NCI-H1694 treated with DMSO at 0.1 percent for 48 hours (cell line): ENCODE measurements at places on chromosomes 7 and 10.

DNA sequence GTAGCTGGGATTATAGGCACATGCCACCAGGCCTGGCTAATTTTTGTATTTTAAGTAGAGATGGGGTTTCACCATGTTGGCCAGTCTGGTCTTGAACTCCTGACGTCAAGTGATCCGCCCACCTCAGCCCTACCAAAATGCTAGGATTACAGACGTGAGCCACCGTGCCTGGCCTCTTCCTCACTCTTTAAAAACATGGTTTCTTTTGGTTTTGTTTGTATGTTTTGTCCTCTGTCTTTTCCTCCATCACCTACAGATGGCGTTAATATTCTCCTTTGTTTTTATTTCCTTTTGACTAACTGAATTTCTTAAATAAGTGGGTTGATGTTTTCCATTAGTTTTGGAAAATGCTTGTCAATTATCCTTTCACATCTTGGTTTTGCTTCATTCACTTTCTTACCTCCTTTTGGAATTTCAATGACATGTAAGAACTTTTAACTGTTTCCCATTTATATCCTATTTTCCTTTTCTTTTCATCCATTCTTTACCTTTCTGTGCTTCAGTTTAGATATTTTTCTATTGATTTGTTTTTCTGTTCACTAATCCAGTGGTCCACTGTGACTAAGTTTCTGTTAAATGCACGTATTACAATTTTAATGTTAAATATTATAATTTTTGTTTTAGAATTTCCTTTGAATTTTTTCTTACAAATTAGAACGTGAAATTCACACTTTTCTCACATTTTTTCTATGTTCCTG is 104.1 kb downstream of the ZNF467 start:
- DNase-seq = peak; percentile 64

GRCh38 chr10:75435291-75435690 is 3.9 kb downstream of the LRMDA start:
- no peak for DNase-seq

DNA sequence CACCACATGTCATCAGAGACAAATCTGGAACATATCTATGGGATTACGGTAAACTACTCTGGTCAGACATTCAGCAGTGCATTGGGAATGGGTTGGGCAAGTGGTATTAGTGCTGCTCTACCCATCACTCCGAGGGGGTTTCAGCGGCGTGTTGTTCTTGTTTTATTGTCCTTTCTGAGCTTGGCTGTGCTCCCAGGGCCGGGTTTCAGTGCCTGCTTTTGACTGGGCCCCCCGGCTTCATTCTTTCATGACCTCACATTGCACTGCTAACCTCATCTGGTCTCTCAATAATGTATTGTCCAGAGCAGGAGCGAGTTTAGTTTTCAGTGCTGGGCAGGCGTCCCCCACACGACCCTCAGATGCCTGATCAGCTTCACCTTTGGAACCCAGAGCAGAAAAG is 364.6 kb downstream of the PAXIP1 start:
- DNase-seq = no peak

DNA sequence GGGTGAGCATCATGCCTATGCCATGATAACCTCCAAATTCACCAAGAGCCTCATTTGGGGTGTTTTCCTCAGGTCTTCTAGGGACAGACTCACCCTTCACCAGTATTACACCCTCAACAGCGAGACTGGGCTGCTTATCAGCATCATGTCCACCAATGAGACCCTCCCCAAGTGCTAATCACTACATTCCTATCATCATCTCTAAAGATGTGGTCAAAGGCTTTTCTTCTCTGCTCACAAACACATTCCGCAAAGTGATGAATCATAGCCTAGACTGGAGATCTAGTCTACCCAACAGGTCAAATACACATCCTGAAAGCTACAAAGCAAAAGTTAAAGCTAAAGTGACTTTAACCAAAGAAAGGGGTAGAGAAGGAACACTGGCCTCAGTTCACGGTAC is 75.3 kb upstream of the C7orf33 start:
- no peak for DNase-seq

DNA sequence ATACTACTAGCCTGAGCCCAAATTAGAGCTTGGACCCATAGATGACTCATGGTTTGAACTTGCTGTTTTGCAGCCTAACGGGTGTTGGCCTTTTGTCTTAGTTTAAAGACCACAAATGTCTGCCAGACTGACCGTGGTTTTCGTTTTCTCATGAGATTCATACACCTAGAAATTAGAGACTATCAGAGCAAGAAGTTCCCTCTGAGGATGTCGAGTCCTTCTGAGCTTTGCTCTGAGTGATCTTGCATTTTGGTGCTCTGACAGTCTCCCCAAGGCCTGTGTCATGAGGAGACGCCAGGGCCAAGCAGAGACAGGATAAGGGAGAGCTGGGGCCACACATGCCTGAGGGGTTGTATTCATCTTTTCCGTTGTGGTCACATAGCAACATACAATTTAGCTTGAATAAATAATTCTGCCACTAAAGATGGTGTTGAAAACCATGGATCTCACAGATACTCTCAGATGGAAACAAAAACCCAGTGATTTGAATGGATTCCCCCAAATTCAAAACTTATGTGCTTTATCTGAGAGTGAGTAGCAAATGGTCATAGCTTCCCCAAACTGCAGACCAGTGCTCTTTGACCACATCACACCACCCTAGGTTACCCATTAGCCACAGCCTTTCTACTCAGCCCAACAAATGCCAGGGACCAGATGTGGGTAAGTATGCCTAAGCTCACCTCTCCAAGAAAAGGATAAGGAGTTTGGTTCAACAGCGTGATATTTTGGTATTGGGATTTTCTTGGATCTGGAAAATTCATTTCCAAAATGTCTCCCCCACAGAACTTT is 762.0 kb upstream of the IGFBP3 start:
- DNase-seq = no peak

DNA sequence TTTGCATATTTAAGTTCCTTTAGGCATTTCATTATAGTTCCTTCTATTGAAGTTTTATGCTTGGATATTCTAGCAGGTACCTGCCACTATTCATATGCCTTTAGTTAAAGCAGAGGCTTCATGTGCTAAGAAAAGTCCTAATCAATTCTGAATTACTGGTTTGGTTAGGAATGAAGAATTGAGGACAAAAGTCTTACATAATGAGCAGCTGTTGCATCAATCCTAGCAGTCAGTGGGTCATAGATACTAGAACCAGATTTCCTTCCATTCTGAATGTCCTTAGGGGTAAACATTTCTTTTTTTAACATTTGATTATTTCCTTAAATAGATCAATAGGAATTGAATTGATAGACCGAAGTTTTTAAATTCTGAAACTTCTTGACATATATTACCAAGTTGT is 59.2 kb downstream of the CDK13 start:
- DNase-seq = no peak

- DNase-seq = no peak
Measured at GRCh38 chr10:63972949-63973827, 452.0 kb downstream of the REEP3 start.

DNA sequence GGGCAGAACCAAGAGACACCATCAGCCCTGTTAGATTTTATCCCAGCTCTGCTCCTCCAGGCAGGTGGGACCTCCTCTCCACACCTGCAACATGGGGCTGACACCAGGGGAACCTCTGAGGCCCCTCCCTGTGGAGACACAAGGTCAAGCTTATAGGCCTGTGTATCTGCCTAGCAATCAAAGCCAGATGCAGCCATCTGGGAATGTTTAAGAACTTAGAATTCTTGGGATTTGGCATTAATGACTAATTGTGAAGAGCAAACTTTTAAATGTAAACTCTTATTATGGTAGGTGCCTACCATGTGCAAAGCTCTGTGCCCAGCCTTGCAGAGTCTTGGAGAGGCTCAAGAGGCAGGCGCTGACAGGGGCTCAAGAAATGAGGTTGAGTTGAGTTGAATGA is 52.1 kb downstream of the TBATA start:
- no peak for DNase-seq

DNA sequence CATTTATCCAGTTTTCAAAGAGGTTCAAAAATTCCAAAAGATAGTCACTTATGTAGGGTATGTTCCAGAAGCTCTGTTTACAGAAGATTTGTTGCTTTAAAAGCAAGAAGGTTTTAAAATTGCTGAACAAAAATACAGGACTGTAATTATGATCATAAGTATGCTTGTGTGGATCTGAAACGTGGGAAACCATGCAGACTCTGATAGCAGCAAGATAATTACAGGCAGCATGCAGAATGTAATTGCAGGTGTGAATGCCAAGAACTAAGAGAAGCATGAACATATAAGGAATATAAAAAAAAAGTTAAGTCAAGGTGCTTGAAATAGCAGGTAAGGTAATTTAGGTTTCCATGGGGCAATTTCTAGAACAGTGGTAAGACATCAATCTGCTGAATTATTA is 405.7 kb downstream of the ARL4A start:
- DNase-seq = no peak

DNA sequence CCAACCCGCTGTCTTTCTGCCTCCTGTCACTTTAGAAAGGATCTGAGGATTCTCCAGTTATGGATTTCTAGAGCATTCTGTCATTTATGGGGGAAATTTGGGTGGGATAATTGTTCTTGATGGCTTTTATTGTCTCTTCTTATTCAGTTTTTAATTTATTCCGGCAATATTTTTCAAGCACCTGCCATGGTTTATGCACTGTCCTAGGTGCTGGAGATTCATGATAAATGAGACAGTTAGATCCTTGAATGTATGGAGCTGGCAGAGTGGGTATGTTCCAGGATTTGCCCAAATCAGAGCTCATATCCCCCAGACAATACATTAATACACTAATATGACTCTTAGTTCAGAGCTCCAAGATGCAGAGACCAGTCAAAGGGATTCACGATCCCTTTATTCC is 146.8 kb upstream of the PRKCQ start:
- no peak for DNase-seq

GRCh38 chr10:366186-366585 is 230.9 kb downstream of the ZMYND11 start:
- DNase-seq = no peak

- peak; percentile 39 for DNase-seq
Measured at GRCh38 chr7:120272701-120273475, at the start of gene KCND2. Gene KCND2 (plus strand): TSS chr7:120273175.

GRCh38 chr10:74381291-74381853 is 230.4 kb downstream of the ADK start:
- DNase-seq = peak; percentile 5

DNA sequence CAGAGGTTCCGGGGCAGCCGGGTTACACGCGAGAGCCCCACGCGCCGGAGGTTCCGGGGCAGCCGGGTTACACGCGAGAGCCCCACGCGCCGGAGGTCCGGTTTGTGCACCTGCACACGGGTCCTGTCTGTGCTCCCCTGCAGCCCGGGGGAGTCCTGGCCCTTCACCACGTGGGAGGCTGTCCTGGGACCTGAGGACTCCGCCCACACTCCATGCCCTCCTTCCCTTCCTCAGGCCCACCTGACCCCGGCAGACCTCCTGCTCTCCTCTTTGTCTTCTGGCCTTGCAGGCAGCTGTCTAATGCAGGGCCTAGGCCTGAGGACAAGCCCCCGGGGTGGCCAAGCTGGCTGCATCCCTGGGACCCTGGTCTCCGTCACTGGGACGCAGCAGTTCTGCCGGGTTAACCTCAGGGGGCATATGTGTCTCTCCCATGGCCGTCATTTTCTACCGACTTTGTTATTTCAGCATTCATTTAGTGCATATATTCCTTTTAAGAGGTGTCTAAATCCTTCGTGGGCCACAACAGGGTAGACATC is 374.6 kb downstream of the DNAJB6 start:
- no peak for DNase-seq

GRCh38 chr10:129756912-129757901 is 206.9 kb downstream of the EBF3 start:
- DNase-seq = peak; percentile 36

DNA sequence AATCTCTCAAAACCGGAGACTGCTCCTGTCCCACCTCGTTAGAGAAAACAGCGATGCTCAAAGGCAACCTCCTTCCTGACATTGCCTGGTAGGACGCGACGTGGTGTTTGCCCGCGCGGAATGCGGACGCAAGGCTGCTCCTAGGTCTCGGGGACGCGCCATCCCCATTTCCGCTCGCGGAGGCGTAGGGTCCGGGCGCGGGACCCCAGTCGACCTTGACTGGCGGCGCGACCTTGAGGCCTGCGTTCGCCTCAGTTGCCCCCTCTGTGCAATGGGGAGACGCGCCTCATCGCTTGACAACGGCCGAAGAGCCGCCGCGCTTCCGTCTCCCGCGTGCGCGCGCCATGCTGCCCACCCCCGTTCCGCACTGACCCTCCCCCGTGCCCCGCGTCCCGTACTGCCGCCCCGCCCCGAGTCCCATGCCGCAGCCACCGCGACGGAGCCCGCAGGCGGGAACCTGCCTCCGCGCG is 412 bp upstream of the PPIA start:
- DNase-seq = peak; percentile 71

- DNase-seq = peak; percentile 44
Measured at GRCh38 chr7:85023066-85023712, 163.7 kb downstream of the SEMA3D start.

GRCh38 chr7:69651101-69651590 is 52.9 kb downstream of the AUTS2 start:
- DNase-seq = no peak

- no peak for DNase-seq
Measured at GRCh38 chr10:111865550-111865949, 318.0 kb downstream of the GPAM start.
